ENCODE measurements at places on chromosomes 1 and 21. TPM values are rescaled to one million over a fixed set of nuclear protein-coding genes. Genes with fewer than 3 reads are reported as not detected.

DNA sequence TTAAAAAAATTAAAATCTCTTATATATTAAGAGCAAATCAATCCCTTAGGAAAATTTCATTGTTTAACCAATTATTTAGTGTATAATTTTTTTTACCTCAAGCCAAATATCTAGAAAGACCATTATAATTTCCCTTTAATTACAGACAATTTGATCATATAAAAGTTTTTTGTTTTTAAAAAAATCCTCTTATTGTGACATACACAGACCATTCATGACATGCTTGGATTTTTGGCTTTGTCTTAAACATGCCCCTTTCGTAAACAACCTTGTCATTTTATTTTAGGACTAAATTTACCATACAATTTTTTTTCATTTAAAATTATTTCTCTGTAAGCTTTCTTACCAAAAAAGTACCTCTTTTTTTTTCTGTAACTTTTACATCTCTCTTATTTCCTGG lies 14.2 kb upstream of the CYP4B1 start:
- H3K36me3 ChIP-seq: no peaks in the 10 kb centered on the region
- no peak overlapping the region for H3K4me3 ChIP-seq
- H3K27me3 ChIP-seq: no peaks in the 10 kb centered on the region
- DNase-seq: no peak
- H3K4me1 ChIP-seq: no peaks in the 10 kb centered on the region
- no peak overlapping the region for H3K27ac ChIP-seq

DNA sequence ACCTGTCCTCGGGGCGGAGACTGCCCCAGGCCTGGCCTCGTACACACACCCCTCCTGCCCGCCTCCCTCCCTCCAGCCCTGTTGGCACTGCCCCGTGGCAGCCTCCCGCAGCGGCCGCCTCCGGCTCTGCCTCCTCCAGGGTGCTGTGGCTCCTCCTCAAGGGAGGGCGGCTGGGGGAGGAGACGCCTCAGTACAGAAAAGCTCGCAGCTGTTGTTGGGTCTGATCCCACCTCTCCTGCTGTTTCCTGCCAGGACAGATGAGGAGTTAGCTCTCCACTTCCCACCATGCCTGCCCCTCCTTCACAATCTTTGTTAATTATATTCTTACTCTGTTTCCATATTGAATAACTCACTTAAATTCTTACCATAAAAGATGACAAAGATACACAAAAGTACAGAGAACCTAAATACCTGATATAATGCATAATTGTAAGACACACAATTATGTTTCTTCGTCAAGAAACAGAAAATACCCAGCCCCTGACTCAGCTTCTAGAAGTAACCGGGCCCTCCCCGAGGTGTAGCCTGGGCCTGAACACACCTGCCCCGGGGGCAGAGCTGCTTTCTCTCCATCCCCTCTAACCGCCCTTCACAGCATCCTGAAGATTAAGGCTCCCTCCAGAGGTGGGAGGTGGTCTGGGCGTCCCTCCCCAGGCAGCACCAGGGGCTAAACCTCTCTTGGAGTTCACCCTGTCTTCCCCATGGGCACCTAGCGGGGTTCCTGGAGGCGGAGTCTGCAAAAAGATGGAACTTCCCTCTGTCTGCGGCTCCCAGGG lies 30.6 kb upstream of the COL6A1 start:
- peaks cover 15% of the 10 kb centered on the region for H3K27me3 ChIP-seq
- H3K27ac ChIP-seq: no peak overlapping the region
- H3K4me1 ChIP-seq: peaks cover 9% of the 10 kb centered on the region
- H3K36me3 ChIP-seq: no peaks in the 10 kb centered on the region

- no peak overlapping the region for H3K4me3 ChIP-seq
- peaks cover 11% of the 10 kb centered on the region for H3K36me3 ChIP-seq
- peaks cover 10% of the 10 kb centered on the region for H3K4me1 ChIP-seq
- no peaks in the 10 kb centered on the region for H3K27me3 ChIP-seq
- peak; percentile 43 for DNase-seq
Measured at GRCh38 chr1:46611691-46612221, 4.9 kb downstream of the MOB3C start.

GRCh38 chr1:162216604-162217003 lies 147.1 kb downstream of the NOS1AP start:
- H3K27me3 ChIP-seq: peaks cover 2% of the 10 kb centered on the region
- no peaks in the 10 kb centered on the region for H3K4me1 ChIP-seq
- no peak overlapping the region for H3K4me3 ChIP-seq
- H3K27ac ChIP-seq: no peak overlapping the region
- no peak for DNase-seq

Gene ANKRD35
- 4.5 TPM for total RNA-seq

Gene OR6K3
- total RNA-seq: not detected

Data from fibroblast of lung (primary cell).